ENCODE measurements at places on chromosomes 2 and 18. TPM values are rescaled to one million over a fixed set of nuclear protein-coding genes. Genes with fewer than 3 reads are reported as not detected.

IL36G gene
- not detected for polyA plus RNA-seq

CKAP2L gene
- 8.0 TPM for polyA plus RNA-seq

RAMP1 gene
- polyA plus RNA-seq, result 61.6 TPM

RAB1A gene
- polyA plus RNA-seq, result 271 TPM

UGT1A4 gene
- 0.66 TPM for polyA plus RNA-seq

CYBRD1 gene
- 305 TPM for polyA plus RNA-seq

ARHGAP15 gene
- 18.2 TPM for polyA plus RNA-seq

ERICH2 gene
- polyA plus RNA-seq, result not detected

MC2R gene
- polyA plus RNA-seq, result not detected

FAM237A gene
- not detected for polyA plus RNA-seq

ACADL gene
- not detected for polyA plus RNA-seq

RAPGEF4 gene
- 7.2 TPM for polyA plus RNA-seq

GKN2 gene
- not detected for polyA plus RNA-seq

DNA sequence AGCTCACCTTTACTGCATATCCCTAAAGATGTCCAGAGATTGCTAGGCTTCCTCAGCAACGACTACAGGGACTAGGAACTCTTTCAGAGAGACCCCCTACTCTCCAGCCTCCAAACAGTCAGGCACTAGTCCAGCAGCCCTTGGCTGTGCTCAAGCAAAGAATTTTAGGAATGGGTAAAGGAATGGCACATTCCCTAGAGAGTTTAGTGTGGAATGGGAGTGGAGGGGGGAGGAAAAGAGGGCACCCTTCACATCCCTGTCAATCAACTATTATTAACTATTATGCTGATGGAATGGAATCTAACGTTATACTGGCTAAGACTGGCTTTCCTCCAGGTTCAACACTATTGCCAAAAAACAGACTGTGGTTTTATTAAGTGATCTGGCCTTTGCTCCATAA lies 64.8 kb downstream of the IKZF2 start:
- H3K4me1 ChIP-seq, result no peaks in the 10 kb centered on the region
- H3K36me3 ChIP-seq, result no peaks in the 10 kb centered on the region
- no peak overlapping the region for H3K4me3 ChIP-seq
- no peaks in the 10 kb centered on the region for H3K27me3 ChIP-seq
- DNase-seq, result no peak
- H3K27ac ChIP-seq, result no peak overlapping the region

- no peaks in the 10 kb centered on the region for H3K4me1 ChIP-seq
- H3K4me3 ChIP-seq, result no peak overlapping the region
- no peaks in the 10 kb centered on the region for H3K27me3 ChIP-seq
- H3K36me3 ChIP-seq, result no peaks in the 10 kb centered on the region
Measured at GRCh38 chr2:71736986-71737385, 283.6 kb downstream of the DYSF start.

DNA sequence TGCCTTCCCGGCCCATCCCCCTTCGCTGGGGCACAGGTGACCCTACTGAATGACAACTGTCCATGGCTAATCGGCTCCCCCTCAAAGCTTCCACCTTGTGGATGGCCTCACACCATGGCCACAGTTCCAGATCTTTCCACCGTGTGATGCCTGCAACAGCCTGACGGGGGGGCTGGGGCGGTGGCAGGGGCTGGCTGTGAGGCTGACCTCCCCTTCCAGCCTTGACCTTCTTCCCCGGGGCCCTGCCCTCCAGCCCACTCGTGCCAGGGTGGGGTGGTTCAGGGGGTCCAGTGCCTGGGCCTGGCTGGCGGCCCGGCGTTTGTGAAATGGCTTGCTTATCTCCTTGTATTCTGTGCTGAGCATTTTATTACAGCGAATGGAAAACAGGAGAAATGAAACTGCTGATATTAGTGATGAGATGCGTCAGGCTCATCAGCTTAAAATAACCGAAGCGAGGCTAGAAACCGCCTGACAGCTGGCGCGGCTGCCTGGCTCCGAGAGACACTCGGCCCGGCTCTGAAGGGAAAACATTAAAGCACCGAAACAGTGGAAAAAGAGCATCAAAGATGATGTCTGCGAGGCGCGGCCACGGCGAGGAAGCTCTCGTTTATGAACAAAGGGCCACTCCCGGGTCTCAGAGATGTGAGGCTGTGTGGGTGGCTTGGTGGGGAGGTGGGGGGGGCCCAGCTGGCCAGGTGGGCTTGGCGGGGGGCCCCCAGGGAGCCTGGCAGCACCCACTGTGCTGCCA lies 916 bp upstream of the PDCD1 start:
- H3K4me1 ChIP-seq, result no peaks in the 10 kb centered on the region
- no peak overlapping the region for H3K27ac ChIP-seq
- no peaks in the 10 kb centered on the region for H3K36me3 ChIP-seq
- peak; percentile 31 for DNase-seq
- peaks cover 6% of the 10 kb centered on the region for H3K27me3 ChIP-seq

DNA sequence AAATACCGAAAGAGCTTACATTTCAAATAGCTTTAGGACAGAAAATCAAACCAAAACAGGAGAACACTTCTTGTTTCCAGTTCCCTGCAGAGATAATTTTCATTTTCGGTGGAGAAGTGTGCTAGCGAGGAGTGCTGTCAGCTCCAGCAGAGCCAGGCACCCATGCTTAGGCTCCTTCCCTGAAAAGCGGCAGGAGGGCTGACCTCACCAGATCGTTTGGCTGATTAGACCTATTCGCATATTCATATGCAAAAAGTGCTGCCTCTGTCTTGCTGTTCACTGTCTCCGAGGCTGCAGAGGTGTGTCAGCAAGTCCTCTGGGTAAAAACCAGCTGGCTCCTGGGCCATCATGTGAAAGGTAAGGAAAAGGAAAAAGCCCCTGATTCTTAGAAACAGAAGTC lies 225.8 kb upstream of the COPS8 start:
- H3K36me3 ChIP-seq, result no peaks in the 10 kb centered on the region
- H3K27ac ChIP-seq, result no peak overlapping the region
- no peak overlapping the region for H3K4me3 ChIP-seq
- no peaks in the 10 kb centered on the region for H3K4me1 ChIP-seq
- no peaks in the 10 kb centered on the region for H3K27me3 ChIP-seq

GRCh38 chr2:56475191-56475590 lies 291.4 kb downstream of the CCDC85A start:
- DNase-seq, result no peak
- H3K27ac ChIP-seq, result no peak overlapping the region
- no peak overlapping the region for H3K4me3 ChIP-seq
- no peaks in the 10 kb centered on the region for H3K27me3 ChIP-seq
- peaks cover 3% of the 10 kb centered on the region for H3K4me1 ChIP-seq

GRCh38 chr2:172219201-172219600 lies 116.5 kb upstream of the DLX2 start:
- no peak overlapping the region for H3K27ac ChIP-seq
- no peaks in the 10 kb centered on the region for H3K27me3 ChIP-seq
- no peak overlapping the region for H3K4me3 ChIP-seq
- H3K4me1 ChIP-seq, result no peaks in the 10 kb centered on the region
- DNase-seq, result no peak
- no peaks in the 10 kb centered on the region for H3K36me3 ChIP-seq

DNA sequence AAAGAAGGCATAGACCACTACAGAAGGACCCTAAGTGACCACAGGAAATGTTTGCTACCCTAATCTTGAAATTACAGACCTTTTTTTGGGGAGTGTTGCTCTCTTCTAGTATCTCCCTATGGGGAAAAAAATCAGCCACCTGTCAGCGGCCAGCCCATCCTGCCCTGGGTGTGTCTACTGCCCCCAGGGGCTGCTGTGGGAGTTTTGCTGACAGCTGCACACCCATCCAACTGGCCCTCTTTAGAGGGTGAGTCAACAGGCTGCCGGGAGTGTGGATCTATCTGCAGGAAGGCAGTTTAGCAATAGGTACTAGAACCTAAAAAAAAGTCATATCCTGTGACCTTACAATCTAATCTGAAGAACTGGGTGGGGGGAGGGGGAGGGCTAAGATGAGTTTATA lies 796 bp upstream of the DYSF start:
- peaks cover 43% of the 10 kb centered on the region for H3K27me3 ChIP-seq
- no peak for DNase-seq
- no peaks in the 10 kb centered on the region for H3K36me3 ChIP-seq
- H3K27ac ChIP-seq, result no peak overlapping the region

GRCh38 chr2:165815299-165816141 lies 21.5 kb upstream of the GALNT3 start:
- H3K4me3 ChIP-seq, result no peak overlapping the region
- H3K27me3 ChIP-seq, result no peaks in the 10 kb centered on the region
- no peak for DNase-seq
- H3K36me3 ChIP-seq, result no peaks in the 10 kb centered on the region
- H3K27ac ChIP-seq, result no peak overlapping the region
- H3K4me1 ChIP-seq, result peaks cover 7% of the 10 kb centered on the region

GRCh38 chr2:126970583-126970982 lies 71.9 kb downstream of the TEX51 start:
- DNase-seq, result no peak
- H3K36me3 ChIP-seq, result no peaks in the 10 kb centered on the region
- H3K4me1 ChIP-seq, result no peaks in the 10 kb centered on the region
- H3K4me3 ChIP-seq, result no peak overlapping the region
- no peak overlapping the region for H3K27ac ChIP-seq

GRCh38 chr2:51220606-51221005 lies 188.7 kb upstream of the NRXN1 start:
- no peaks in the 10 kb centered on the region for H3K4me1 ChIP-seq
- H3K36me3 ChIP-seq, result no peaks in the 10 kb centered on the region
- DNase-seq, result no peak
- H3K4me3 ChIP-seq, result no peak overlapping the region

- no peaks in the 10 kb centered on the region for H3K27me3 ChIP-seq
- H3K4me3 ChIP-seq, result no peak overlapping the region
- H3K4me1 ChIP-seq, result peaks cover 6% of the 10 kb centered on the region
- no peaks in the 10 kb centered on the region for H3K36me3 ChIP-seq
- DNase-seq, result peak; percentile 42
- peak overlapping the region; percentile 20 for H3K27ac ChIP-seq
Measured at GRCh38 chr2:24517247-24517646, 26.2 kb downstream of the NCOA1 start.

DNA sequence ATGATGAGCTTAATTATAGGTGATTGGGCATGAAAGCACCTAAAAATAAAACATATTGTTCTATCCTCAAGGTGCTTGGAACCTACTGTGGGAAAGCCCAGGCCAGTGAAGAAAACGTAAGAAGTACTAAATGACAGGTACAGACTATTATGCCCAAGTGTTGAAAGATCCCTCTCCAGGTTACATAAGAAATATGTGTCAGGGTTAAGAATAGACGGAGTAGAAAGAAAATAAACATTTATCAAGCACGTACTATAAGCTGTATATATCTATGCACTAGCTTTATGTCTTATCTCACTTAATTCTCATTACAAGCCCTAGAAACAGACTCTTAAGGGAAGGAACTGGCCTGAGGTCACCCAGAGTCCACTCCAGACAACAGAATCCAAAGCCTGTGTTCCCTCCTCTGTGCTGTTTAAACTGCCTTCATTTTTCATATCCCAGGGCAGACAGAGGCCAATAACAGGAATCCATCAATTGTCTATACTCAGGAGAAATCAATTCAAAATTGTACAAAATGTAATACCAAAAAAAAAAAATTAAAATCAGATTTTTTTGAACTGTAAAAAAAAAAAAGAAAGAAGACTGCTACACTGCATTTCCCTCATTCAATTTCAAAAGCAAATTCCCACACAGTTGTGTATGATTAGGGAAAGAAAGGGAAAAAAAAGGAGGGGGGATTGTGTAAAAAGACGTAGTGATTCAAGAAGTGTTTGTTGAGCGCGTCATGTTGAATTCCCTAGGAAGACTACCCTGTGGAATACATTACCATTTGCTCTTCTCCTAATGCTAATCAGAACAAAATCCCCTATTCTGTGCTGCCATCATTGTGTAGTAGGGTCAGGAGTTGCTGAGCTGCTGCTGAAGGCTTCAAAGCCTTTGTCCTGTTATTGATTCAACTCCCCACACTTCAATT lies 156.3 kb downstream of the IRS1 start:
- DNase-seq, result no peak
- H3K4me3 ChIP-seq, result no peak overlapping the region
- no peaks in the 10 kb centered on the region for H3K27me3 ChIP-seq

- H3K27me3 ChIP-seq, result peaks cover 3% of the 10 kb centered on the region
- DNase-seq, result no peak
- no peaks in the 10 kb centered on the region for H3K36me3 ChIP-seq
Measured at GRCh38 chr2:29991086-29991485, 69.7 kb upstream of the ALK start.

DNA sequence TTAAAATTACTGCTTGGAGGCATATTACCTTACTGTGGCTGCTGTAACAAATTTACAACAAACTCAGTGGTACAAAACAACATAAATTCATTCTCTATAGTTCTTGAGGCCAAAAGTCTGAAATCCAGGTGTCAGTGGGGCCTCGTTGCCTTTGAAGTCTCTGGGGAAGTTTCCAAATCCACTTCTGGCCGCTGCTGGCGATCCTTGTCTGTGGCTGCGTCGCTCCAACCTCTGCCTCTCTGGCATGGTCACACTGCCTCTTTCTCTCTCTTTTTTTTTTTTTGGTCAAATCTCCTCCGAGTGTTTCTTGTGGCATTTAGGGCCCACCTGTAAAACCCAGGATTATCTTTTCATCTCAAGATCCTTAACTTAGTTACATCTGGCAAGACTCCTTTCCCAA lies 182.8 kb downstream of the ST6GAL2 start:
- no peak for DNase-seq
- H3K27me3 ChIP-seq, result no peaks in the 10 kb centered on the region
- H3K27ac ChIP-seq, result no peak overlapping the region
- no peaks in the 10 kb centered on the region for H3K36me3 ChIP-seq

GRCh38 chr2:197092431-197092830 lies 165.9 kb upstream of the PGAP1 start:
- DNase-seq, result no peak
- peaks cover 2% of the 10 kb centered on the region for H3K36me3 ChIP-seq
- H3K27ac ChIP-seq, result no peak overlapping the region

GRCh38 chr2:145597809-145598208 lies 1077.9 kb upstream of the ZEB2 start:
- H3K4me1 ChIP-seq, result no peaks in the 10 kb centered on the region
- H3K4me3 ChIP-seq, result no peak overlapping the region
- H3K27ac ChIP-seq, result no peak overlapping the region
- H3K27me3 ChIP-seq, result no peaks in the 10 kb centered on the region

GRCh38 chr2:57793310-57793709 lies 253.3 kb upstream of the VRK2 start:
- no peak for DNase-seq
- H3K4me3 ChIP-seq, result no peak overlapping the region
- no peaks in the 10 kb centered on the region for H3K4me1 ChIP-seq
- no peak overlapping the region for H3K27ac ChIP-seq
